Fibroblast of skin of right biceps (primary cell): ENCODE measurements at places on chromosomes 5 and 9.

DNA sequence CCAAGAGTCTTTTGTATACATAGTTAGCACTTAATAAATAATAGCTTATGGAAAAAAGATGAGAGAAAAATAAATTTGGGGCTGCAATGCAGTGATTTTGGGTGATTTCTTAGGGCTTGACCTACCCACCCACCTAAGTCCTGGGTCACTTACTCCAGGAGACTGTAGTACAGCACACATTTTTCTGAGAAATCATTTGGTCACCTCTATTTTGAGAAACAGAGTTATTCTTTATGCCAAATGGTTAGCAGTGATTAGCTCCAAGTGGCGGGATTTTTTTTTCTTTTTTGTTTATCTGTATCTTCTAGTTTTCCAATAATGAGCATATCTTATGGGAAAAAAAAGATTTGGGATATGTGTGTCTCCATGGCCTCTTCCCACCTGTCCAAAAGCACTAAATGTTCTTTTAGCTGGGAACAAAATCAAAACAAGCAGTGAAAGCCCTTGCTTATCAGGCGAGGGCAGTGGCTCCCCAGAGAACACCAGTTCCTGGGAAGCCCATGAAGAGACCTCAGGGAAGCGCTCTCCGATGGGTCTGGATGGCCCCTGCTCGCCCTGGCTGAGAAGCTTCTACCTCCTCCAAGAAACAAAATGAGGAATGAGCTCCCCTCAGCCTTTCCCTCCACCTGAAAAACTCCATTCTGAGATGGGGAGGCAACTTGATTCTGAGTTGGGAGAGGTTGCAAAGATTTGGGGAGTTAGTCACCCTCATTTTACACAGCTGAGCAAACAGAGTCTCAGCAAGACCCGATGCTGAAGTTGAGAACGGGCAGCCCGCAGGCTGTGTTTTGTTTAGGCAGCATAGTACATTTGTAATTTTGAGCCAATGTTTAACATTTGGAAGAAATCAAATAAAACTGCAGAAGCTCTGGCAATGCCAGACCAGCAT, 69.9 kb downstream of the CYFIP2 start:
- peak; percentile 44 for DNase-seq

- no peak for DNase-seq
Measured at GRCh38 chr9:127634698-127635097, 22.6 kb downstream of the STXBP1 start.

- DNase-seq = peak; percentile 39
Measured at GRCh38 chr5:157670662-157671591, at the start of gene C5orf52. Gene C5orf52, plus strand, starts transcription at chr5:157671533. Its CDS starts 82 bp downstream, at chr5:157671615.

- DNase-seq = no peak
Measured at GRCh38 chr9:80375477-80375876, 803.7 kb downstream of the TLE4 start.
